ENCODE measurements at places on chromosomes 7 and 10. TPM values are rescaled to one million over a fixed set of nuclear protein-coding genes. Genes with fewer than 3 reads are reported as not detected.

GRCh38 chr10:96473866-96474265, 39.9 kb downstream of the TLL2 start:
- no peak for DNase-seq

GRCh38 chr7:111708072-111708471, 145.8 kb upstream of the IMMP2L start:
- no peak for DNase-seq

DNA sequence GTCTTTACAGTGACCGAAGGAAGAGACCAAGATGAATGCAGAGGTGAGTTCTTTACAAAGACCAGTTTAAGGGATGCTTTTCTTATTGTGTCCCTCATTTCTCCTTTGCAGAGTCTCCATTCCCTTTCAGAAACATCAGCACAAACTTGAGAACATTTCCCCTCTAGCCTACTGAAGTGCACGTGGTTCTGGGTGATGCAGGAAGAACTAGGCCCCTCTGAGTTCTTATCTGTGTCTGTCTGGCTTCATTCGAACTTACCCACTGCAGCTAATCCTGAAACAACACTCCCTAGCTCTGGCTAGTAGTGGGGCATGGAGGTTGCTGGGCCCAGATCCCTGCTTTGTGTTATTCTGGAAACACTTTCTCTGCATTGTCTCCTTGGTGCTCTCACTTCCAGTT, 12.6 kb downstream of the BLVRA start:
- no peak for DNase-seq

DNA sequence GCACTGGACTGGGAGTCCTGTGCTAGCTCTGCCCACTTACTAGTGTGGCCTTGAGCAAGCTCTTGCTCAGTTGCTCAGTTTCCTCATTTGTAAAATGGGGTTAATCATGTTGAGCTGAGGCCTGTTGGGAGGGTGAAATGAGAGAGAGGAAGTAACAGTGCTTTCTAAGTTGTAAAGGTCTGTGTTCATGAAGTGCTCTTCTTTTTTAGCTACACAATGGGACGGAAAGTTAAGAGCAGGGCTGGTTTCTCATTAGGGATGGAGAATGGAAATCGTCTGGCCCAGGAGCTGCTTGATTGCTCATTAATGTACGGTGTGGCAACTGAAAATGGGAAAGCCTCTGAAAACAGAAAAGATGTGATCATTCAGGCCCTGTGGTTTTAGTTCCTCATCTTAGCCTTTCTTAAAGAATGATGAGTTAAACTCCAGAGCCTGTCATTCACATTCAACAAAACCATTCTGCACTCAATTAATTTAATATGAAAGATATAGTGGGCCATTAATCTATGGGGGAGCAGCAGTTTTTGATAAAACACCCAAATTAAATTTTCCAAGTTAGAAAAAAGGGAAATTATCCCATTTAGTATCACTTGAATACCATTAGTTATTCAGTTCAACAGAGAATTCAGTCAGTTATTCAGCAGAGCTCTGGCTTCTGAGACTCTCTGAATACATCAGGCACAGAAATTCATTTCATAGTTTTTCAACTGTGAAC, 60.5 kb downstream of the SH2D4B start:
- no peak for DNase-seq

DNA sequence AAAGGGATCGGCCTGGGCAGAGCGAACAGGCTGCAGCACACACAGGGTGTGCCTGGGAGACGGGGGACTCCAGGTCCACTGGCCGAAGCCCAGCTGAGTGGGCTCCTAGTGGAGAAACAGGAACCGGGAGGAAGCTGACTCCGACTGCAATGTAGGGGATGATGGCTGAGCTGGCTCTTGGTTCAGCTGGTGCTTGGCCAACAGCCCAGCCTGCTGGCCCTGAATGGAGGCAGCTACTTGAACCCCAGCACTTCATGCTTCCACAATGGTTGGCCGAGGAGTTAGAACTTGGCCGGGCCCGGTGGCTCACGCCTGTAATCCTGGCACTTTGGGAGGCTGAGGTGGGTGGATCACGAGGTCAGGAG, 27.0 kb upstream of the FRAT2 start:
- DNase-seq: no peak

GRCh38 chr7:139991269-139991666, 71.5 kb downstream of the PARP12 start:
- no peak for DNase-seq

DNA sequence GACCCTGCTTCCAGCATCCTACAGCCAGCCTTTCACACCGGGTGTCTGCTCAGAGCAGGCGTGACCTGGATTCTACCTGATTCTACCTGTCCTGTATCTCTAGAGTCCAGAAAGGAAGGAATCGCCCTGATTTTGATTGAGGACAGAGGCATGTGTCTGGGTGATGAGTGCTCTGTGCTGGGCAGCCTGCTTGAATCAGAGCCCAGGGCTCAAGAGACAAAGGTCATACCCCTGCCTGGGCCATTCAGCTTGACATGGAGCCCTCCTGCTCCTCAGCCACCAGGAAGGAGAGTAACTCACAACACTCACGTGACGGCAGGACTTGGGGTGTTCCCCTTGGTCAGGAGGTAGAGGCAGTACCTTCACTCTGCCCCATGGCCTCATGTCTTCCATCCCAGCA, 11.2 kb downstream of the GAD2 start:
- no peak for DNase-seq

GRCh38 chr10:34081347-34081743, 733.8 kb downstream of the PARD3 start:
- no peak for DNase-seq

DNA sequence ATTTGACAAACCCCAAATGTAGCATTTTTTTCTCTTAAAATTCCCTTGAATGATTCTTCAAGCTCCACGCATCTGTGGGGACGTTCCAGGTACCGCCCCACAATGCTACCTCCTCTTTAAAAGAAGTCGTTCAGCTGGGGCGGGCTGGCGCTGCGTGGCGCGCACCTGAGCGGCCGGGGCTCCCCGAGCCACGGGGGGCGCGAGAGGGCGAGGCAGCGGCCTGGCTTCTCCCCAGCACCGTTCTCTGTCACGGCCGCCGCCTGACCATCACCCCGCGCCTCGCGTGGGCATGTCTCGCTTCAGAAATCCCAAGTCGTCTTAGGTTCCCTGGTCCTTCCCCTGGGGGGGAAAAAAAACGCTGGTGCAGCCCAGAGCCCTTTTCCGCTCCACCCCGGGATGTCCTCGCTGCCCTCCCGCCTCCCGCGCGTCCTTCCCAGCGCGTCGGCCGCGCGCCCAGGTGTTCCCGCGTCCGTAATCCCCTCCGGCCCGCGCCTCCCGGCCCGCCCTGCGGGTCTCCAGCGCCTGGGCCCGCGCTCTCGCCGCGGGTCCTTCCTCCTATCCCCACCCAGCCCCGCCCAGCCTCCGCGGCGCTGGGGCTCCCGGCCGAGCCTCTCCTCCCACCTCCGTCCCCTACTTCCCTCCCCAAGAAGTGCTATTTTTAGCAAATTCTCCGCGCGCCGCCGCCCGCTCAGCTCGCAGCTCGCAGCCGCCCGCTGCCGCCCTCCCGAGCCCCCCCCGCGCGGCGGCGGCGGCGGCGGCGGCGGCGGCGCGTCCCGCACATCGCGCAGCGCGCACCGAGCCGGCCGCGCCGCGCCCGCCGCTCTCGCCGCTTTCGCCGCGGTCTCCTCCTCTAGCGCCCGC, 58.7 kb upstream of the PRPS1L1 start:
- DNase-seq: peak; percentile 32

DNA sequence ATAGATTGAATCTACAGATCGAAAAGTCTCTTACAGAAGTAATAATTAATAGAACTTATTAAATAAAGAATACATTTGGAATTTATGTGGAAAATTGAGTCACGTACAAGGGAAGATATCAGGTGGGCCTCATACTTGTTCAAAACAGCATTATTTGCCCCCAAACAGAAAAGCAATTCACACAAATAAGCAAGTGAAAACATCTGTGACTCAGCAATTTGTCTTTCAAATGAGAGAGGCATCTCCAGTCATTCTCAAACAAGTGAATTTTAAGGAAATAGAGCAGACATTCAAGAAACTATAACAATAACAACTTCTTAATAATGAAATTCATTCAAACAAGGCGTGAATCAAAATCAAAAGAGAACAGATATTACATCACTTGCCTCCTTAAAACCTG, 50.1 kb downstream of the SEMA3A start:
- no peak for DNase-seq

DNA sequence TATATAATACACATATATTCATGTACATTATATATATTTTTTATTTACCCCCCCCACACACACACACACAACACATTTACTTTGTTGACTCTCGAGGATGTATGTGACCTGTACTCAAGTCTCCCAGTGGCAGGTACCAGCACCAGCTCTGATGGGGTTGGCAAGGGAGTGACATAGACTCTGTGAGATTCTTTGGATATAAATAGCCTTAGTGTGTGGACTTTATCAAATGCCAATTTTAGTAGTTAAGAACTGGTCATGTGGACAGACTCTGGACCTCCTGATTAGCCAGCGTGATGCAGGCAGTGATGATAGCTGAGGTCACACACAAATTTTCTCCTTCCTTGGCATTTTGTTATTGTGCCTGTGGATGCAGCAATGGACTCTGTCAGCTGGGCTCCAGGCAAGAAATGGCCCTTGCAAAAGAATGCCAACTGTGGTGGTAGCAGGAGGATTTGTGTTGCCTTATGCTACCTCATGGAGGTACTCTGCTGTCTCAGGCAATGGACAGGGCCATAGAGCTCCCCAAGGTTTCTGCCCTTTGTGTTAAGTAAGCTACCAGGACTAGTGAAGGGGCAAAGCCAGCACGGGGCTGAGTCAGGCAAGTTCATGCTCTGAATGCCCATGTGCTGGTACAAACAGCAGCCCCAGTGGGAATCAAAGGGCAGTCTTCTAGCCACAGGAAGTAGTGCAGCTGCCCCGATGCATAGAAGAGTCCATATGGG, 224.6 kb upstream of the ZWINT start:
- DNase-seq: no peak

GRCh38 chr10:4696186-4696585, 129.8 kb upstream of the AKR1E2 start:
- DNase-seq: no peak

GRCh38 chr10:14665304-14665703, 109.4 kb downstream of the FAM107B start:
- DNase-seq: no peak

DNA sequence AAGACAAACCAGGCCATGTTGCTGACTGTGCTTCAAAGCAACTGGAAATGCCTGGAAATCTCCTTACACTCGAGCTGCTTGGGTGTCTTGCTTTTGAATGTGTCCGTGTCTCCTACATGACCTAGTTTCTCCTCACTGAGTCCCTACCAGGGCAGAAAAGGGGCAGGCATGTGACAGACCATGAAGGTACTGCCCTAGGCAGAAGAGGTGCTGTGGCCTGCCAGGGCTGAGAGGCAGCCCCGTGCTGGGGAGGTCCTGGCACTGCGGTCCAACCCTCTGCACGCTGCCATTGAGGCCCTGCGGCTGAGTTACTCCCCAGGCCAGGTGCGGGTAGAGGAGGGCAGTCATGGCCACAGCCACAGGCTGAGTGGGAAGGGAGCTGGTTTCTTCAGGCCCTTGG, 159.3 kb downstream of the LYZL1 start:
- no peak for DNase-seq

DNA sequence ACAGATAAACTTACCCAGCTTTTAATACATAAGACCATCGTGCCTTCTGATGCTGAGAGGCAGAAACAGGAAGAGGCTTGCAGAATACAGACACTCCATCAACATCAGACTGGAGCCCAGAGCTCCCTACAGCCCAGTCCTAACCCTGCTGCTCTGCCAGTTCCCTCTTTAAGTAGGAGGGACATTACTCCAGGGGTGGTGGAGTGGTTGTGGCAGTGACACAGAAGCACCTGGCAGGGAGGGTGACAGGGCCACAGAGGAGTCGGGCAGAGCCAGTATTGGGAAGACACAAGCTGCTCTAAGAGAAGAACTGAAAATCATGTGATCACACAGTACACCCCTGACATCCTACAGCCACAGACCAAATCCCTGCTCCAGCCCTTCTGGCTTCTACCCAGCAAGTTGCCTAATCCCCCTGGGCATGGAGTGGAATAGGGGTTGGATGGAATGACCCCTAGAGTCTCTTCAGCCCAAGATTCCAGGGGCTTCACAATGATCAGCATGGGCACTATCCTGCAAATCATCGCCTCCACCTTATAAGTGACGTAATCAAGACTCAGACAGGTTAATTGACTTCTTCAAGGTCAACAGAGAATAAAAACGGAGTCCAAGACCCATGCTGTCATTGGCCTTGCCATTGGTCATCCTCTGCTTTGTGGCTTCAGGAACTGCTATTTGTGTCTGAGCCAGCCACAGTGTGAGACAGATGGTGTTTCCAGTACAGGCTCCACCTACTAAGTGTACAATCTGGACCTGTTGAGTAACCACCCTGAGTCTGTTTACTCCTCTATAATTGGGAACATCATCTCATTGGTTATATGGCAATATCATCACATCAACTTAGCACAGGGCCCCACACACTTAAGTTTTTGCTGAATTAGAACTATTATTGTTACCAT, 61.1 kb upstream of the ZMIZ1 start:
- DNase-seq: no peak

DNA sequence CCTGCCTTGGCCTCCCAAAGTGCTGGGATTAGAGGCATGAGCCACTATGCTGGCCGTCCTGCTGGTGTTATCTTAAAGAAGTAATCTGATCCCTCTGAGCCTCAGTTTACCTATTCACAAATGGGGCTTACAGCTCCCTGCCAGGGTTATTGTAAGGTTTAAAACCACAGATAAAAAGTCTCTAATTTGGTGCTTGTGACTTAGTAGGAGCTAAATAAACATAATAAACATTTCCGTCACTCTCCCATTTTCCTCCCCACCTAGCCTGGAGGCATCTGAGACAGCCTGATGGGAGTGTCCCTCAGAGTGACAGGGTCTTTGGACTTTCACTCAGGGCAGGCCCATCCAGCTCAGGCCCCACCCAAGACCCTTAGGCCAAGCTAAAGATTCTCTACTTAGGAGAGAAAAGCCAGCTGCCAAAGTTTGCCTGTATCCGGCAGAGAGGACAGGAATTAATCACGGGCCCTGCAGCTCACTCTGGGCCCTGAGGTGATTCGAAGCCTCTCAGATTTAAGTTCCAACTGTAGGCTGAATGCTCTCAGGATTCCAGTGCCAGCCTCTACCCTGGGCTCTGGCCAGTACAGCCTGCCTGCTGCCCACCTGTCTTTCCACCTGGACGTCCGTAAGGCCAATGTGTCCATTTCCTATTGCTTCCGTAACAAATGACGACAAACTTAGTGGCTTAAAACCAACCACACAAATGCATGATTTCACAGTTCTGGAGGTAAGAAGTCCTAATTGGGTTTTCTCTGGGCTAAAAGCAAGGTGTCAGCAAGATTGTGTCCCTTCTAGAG, 21.8 kb upstream of the DUSP5 start:
- no peak for DNase-seq

SFTPA2 gene
- 0.25 TPM for polyA plus RNA-seq

NRG3 gene
- 18.0 TPM for polyA plus RNA-seq

MALSU1 gene
- polyA plus RNA-seq: 54.0 TPM

HSPA12A gene
- polyA plus RNA-seq: 51.3 TPM

CALN1 gene
- polyA plus RNA-seq: 1.5 TPM

MMP21 gene
- polyA plus RNA-seq: 0.30 TPM

DPYSL4 gene
- polyA plus RNA-seq: 16.3 TPM

Measured in left kidney (tissue), 8 donors.